Renal cortical epithelial cell (primary cell): ENCODE measurements at places on chromosomes 1 and 21. TPM values are rescaled to one million over a fixed set of nuclear protein-coding genes. Genes with fewer than 3 reads are reported as not detected.

DNA sequence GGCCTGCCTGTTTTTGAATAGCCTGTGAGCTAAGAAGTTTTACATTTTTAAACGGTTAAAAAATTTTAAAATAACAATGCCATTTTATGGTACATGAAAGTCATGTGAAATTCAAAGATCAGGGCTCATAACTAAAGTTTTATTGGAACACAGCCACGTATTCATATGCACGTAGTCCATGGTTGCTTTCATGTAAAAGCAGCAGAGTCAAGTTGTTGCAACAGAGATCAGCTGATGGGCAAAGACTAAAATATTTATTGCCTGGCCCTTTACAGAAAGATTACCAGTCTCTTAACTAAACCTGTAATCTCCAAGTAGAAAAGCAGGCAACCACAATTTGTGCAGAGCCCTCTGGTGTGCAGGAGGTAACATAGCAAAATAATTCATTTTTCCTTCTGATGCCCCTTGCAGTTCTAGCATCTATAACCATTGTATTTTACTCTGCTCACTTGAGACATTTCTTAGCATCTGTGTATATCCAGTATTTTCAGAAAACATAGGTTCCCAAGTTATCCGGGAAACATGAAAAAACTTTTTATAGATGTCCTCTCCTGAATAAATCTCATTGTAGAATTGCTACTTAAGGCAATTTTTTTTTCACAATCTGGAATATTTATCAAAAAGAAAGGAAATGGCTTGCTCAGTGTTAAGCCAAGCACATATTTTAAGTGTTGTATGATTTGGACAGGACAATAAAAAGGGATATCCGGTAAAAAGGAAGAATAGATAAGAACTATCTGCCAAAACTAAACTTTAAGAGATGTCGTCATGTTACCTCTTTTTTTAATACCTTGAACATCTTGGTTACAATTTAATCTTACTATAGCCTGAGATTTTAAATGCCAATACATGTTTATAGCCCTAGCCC is 430.8 kb downstream of the PLPP3 start:
- DNase-seq: no peak

Gene TTC39A
- total RNA-seq: 24.5 and 79.0 TPM in 2 replicates

Gene CD53
- total RNA-seq: not detected in 2 replicates

GRCh38 chr21:23887725-23888306 is 1719.5 kb downstream of the MRPL39 start:
- DNase-seq: no peak

Gene CD1E
- not detected in 2 replicates for total RNA-seq

GRCh38 chr1:39825432-39825941 is 36.8 kb upstream of the BMP8B start:
- DNase-seq: no peak

DNA sequence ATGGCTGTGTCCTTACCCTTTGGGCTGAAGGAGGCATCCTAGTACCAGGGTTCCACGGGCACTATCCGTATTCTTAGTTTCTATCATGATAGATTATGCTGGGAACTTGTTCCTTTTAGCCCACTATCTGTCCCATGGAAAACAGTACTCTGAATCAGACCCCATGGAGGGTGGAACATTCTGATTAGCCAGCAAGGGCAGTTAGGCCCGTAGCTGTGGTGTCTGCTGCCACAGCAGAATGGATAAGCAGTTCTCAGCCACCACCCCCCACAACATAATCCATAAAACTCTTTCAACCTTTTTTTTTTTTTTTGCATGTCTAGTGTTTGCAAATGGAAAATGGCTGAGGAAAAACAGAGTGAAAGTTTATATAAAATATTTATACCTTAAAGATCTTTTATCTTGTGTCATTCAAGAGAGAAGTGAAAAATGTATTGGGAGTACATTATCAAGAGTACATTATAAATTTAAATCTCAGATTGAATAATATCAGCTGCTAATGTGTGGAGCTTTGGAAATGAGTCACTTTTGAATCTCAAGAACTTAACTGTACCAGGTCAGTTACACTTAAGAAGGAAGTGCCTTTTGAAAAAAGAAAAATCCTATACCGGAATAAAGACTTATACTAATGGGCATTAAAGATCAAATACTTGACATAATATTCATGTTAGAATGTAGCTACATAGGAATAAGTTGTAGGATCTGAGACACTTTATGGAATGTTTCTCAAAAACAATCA is 80.3 kb downstream of the NFIA start:
- DNase-seq: peak; percentile 59

- peak; percentile 47 for DNase-seq
These were observed 517.2 kb upstream of the NR5A2 start for GRCh38 chr1:199510314-199510713.

GRCh38 chr1:78475888-78476610 is 14.7 kb upstream of the PTGFR start:
- peak; percentile 57 for DNase-seq

GRCh38 chr1:23836037-23836436 is 10.8 kb upstream of the HMGCL start:
- no peak for DNase-seq

Gene TTC24
- not detected in 2 replicates for total RNA-seq

Gene ASCL5
- total RNA-seq: not detected in 2 replicates

- DNase-seq: no peak
These were observed 22.1 kb downstream of the KCNA2 start for GRCh38 chr1:110584045-110584444.

Gene ACTL8
- not detected in 2 replicates for total RNA-seq

DNA sequence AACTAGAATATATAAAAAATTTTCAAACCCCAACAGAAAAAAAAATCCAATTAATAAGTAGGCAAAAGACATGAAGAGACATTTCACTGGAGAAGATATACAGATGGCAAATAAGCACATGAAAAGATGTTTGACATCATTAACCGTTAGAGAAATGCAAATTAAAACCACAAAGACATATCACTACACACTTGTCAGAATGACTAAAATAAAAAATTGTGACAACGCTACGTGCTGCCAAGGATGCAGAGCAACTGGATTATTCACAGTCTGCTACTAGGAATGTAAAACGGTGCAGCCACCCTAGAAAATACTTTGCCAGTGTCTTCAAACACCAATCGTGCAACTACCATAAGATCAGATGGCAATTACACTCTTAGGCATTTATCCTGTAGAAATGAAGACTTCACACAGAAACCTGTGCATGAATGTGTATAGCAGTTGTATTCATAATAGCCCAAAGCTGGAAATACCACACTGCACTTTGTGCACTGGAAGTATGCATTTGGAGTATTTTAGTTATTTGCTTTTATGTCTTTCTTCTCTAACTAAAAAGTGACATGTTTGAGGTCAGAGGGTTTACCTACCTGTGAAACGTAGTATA is 75.3 kb upstream of the PALMD start:
- no peak for DNase-seq

Gene ZMYND12
- total RNA-seq: 0.87 and 1.3 TPM in 2 replicates

- no peak for DNase-seq
These were observed 19.9 kb upstream of the KCNE2 start for GRCh38 chr21:34343838-34344381.

- no peak for DNase-seq
These were observed 354.0 kb upstream of the RGS18 start for GRCh38 chr1:191804311-191804710.

DNA sequence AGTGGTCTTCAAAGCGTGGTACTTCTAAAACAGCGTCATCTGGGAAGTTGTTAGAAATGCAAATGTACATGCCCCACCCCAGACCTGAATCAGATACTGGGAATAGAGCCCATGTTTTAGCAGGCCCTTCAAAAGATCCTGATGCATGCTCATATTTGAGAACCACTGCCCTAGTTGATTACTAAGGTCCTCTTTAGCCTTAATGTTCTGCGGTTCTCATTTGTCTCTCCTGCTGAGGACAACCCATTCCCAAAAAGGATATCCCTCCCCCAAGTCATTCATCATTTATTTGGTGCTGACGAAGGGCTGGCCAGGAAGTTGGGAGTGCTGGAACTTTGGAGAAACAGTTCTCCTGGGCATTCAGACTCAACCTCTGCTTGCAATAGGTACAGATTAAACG is 92.4 kb upstream of the RALGPS2 start:
- no peak for DNase-seq

DNA sequence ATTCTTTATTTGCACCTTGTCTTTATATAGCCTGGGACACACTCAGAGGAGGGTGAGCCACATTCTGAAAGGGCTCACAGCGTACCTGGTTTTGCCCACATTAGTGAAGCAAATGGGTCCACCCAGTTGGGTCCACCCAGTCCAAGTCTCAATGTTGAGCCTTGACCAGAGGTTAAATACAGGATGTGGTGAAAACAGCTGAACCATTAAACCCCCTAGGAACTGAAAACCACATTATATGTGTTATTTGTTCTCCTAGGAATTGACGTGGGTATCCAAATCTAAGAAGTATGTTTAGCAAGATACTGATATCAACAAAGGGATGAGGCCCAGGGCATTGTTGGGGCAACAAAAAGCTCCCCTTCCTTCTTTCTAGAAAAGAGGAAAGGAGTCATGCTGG is 83.8 kb downstream of the SETD4 start:
- no peak for DNase-seq

DNA sequence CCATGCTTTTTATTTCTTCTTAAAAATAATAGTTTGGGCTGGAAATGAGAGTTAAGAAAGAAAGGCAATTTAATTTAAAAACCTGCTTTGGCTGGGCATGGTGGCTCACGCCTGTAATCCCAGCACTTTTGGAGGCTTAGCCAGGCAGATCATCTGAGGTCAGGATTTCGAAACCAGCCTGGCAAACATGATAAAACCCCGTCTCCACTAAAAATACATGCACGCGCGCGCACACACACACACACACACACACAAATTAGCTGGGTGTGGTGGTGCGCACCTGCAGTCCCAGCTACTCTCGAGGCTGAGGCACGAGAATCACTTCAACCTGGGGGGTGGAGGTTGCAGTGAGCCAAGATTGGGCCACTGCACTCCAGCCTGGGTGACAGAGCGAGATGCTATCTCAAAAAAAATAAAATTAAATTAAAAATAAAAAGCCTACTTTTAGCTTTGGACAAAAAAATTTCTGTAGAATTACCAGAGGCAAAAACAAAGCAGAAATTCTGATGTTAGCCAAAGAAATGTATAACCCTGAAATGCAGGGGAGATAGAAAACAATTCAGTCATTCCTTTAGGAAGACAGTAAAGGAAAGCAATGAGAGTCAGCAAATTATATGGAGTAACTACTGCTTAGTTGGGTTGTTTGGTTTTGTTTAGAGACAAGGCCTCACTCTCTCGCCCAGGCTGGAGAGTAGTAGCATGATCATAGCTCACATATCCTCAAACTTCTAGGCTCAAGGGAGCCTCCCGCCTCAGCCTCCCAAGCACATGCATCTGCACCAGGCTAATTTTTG is 15.7 kb upstream of the IPP start:
- DNase-seq: no peak

Gene NMNAT2
- total RNA-seq: 0.17 and 0.65 TPM in 2 replicates

- DNase-seq: no peak
These were observed 179.2 kb upstream of the RAB4A start for GRCh38 chr1:229091721-229092136.

DNA sequence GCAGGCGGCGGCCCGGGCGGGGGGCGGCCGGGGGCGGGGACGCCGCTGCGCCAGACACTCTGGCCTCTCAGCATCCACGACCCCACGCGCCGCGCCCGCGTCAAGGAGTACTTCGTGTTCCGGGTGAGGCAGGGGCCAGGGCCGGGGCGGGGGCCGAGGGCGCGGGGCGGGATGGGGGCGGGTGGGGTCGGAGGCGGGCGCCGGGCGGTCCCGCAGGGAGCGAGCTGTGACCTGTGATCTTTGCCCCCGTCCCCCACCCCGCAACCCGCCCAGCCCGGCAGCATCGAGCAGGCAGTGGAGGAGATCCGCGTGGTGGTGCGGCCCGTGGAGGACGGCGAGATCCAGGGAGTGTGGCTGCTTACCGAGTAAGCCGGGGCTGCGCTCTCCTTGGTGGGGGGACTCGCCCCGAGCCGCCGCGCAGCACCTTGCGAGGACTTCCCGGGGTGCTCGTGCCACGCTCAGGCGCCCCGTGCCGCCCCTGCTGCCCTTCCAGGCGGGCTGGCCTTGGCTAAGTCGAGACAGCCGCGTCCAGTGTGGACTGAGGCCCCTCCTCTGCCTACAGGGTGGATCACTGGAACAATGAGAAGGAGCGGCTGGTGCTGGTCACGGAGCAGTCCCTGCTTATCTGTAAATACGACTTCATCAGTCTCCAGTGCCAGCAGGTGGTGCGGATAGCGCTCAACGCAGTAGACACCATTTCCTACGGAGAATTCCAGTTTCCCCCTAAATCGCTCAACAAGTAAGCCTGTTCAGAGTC is 514 bp downstream of the TPRG1L start:
- peak; percentile 39 for DNase-seq

Gene EPHB2
- total RNA-seq: 136 and 159 TPM in 2 replicates

- peak; percentile 90 for DNase-seq
These were observed 38.5 kb upstream of the EFCAB14 start for GRCh38 chr1:46757247-46757955.

Gene NUF2
- 0.30 and 12.9 TPM in 2 replicates for total RNA-seq

DNA sequence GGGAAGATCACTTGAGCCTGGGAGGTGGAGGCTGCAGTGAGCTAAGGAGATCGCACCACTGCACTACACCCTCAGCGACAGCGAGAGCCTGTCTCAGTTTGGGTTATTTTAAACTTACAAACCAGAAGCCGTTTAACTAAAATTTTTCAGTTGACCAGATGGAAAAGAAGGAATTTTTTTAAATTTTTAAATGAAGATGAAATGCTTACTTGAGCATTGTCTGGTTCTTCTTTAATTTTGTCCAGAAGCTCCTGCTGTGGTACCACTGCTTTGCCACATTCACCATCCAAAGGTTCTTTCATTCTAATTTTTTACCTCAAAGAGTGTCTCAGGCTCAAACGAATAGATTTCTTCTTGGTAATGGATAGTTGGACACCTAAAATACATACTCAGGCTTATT is 1.4 kb downstream of the ZMYM6 start:
- no peak for DNase-seq

Gene PDE9A
- total RNA-seq: 3.0 and 5.0 TPM in 2 replicates

Gene CELA3B
- not detected in 2 replicates for total RNA-seq

Gene RXFP4
- not detected in 2 replicates for total RNA-seq

DNA sequence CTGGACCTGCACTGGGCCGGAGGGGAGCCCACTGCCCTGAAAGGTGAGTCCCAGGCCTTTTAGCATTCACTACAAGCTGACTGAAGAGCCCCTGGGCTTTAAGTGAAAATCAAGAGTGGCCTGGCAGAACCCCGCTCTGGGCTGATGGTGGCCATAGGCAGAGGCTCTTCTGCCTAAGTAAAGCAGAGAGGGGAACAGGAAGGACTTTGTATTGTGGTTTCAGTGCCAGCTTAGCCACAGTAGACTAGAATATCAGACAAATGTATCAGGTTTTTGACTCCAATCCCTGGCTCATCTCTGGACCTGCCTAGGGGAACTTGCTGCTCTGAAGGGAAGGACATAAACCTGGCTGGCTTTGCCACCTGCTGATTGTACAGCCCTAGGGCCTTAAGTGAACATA is 10.2 kb upstream of the HENMT1 start:
- DNase-seq: no peak

- no peak for DNase-seq
These were observed 25.9 kb downstream of the PSMB2 start for GRCh38 chr1:35615440-35615839.

- DNase-seq: no peak
These were observed 21.1 kb downstream of the COQ8A start for GRCh38 chr1:226960944-226961765.

GRCh38 chr1:12546771-12547585 is 71.0 kb downstream of the DHRS3 start:
- no peak for DNase-seq

Gene LORICRIN
- not detected in 2 replicates for total RNA-seq

- DNase-seq: no peak
These were observed 1.7 kb downstream of the NES start for GRCh38 chr1:156675210-156676113.

Gene PGLYRP4
- not detected in 2 replicates for total RNA-seq

GRCh38 chr1:40856656-40857302 is 5.4 kb downstream of the CITED4 start:
- no peak for DNase-seq
